ENCODE measurements at places on chromosomes 16 and 17.
A peak's percentile ranks its signal among the peaks of the same experiment; 100 is the strongest.

DNA sequence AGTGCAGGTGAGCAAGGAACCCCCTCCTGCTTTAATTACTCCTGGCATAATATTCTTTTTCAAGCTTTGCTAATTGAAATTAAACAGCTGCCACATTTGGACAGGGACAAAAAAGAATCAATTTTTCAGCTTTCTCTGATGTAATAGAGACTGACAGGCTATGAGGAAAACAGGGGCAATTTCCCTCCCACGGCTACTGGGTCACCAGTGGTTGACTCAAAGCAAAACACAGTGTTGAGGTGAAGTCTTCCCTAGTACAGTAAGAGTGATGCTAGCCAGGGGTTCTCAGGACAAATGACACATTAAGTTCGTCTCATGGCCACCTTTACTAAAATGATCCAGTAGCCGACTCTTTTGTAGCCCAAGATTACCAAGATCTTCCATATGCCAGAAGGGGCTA is 38.6 kb upstream of the PMFBP1 start:
- no peak for DNase-seq

- DNase-seq: no peak
Observed at GRCh38 chr16:67088551-67088950, 21.2 kb upstream of the PHAF1 start.

- DNase-seq: no peak
Observed at GRCh38 chr16:70551788-70552187, 28.2 kb downstream of the SF3B3 start.

DNA sequence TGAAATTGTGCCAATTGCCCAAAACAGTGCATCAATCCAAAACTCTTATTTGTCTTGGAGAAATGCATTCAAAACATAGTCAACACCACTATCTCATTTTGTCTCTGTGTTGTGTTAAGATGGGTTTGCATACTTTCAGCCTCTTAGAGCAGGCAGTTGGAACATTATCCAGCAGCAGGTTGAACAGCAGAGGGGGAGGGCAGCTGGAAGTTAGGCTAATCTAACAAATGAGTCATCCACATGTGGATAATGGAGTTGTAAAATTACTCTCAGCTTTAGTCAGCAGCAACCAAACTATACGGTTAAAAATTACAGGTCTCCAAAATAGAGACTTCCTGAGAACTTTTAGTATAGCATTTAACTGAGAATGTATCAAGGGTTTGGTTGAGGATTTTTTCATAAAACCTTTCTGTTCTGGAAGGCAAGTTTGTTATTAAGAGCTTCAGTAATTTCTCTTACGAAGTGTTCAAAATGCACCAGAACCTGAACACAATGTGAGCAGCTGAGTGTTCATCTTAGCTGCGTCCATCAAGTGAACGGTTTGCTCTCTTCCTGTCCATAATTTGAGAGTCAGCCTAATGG is 46.3 kb downstream of the PRKCA start:
- no peak for DNase-seq

DNA sequence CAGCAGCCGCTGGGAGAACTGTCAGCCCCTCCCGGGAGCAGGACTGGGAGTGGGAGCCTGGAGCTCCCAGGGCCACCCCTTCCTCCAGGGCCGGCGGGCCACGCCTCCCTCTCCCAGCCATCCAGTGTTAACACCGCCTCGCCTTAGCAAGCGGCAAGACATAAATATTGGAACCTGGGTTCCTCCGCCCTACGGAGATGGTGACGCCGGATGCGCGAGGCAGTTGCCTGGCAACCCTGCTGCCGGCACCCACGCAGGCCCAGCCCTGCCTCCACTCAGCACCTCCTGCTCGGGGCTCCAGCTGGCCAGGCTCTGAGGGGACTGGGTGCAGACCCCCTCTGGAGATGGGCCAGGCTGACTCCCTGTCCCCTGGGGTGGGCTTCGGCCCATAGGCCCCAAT is 27.4 kb upstream of the CACNA1H start:
- peak; percentile 52 for DNase-seq

- no peak for DNase-seq
Observed at GRCh38 chr17:77143306-77143705, 2.5 kb downstream of the SEC14L1 start.

- peak; percentile 64 for DNase-seq
Observed at GRCh38 chr16:1090620-1091587, 5.1 kb downstream of the C1QTNF8 start.
